Caco-2 (cell line): ENCODE measurements at places on chromosomes 2 and 18. TPM values are rescaled to one million over a fixed set of nuclear protein-coding genes. Genes with fewer than 3 reads are reported as not detected.

GRCh38 chr2:37436323-37436722 lies 91.9 kb downstream of the QPCT start:
- DNase-seq = no peak

DNA sequence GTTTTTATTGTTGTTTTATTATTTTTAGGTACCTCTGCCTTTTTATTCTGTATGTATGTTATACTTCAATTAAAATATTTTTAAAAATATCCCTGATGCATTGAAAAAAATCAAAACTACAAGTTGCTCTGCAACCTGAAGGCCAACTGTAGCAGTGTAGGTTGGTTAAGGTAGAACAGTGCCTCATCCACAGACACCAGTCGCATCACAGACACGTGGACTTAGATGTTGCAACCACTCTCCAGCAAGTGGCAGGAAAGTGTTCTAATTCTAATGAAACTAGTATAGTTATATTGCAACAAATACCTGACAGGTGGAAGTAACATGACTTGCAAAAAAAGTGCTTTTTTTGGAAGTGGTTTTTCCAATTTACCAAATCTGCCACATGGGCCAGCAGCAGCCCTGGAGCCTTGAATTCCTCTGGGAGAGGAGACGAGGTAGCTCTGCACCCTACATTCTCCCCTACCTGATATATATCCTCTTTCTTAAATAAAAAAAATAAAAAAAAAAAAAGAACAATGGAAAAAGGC lies 28.4 kb upstream of the SLC3A1 start:
- DNase-seq = no peak

GRCh38 chr2:120352696-120353590 lies 7.0 kb downstream of the INHBB start:
- no peak for DNase-seq

GRCh38 chr2:9288681-9289338 lies 82.2 kb downstream of the ASAP2 start:
- DNase-seq = no peak

GRCh38 chr18:30280186-30280585 lies 762.4 kb downstream of the DSC3 start:
- DNase-seq = no peak

GRCh38 chr18:74376523-74376922 lies 60.9 kb downstream of the C18orf63 start:
- no peak for DNase-seq

GRCh38 chr18:8045884-8046281 lies 478.8 kb downstream of the PTPRM start:
- DNase-seq = no peak

DNA sequence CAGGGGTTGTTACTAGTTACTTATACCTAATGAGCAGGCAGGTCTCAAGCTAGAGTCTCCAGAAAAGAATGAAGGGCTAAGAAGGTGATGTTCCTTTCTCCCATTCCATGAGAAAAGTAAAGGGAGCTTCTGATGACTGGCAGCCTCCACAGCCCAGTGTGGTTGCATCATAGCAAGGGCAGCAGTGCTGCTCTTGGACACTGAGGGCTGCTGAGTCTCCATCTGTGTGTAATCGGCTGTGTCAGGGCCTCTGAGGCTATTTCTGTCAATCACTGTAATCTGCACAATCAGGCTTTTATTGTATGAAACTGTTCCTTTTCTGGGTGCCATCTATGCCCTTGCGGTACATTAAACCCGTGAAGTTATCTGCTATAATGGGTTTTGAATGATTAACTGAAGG lies 164.1 kb upstream of the FBXO11 start:
- no peak for DNase-seq

- no peak for DNase-seq
These were observed 24.9 kb downstream of the PELI1 start for GRCh38 chr2:64119369-64119768.

Gene TMEM200C
- 0.05 TPM in 1 of 2 replicates, not detected in the other for total RNA-seq

Gene TNP1
- not detected in 2 replicates for total RNA-seq
